NCI-H1048 (cell line): ENCODE measurements at places on chromosomes 12 and 14.

GRCh38 chr14:58739674-58740073, 101.9 kb downstream of the DACT1 start:
- no peak for DNase-seq

DNA sequence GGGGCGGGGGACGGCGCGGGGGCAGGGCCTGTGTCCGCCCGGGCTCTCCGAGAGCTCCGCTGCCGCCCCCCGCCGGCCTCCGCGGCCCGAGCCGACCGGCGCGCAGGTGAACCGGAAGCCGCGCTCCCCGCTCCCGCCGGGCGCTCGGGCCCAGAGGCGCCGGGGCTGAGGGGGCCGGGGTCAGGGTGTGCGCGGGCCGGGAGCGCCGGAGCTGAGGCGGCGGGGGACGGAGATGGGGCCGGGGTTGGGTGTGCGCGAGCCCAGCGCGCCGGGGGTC, 431 bp downstream of the HIP1R start:
- no peak for DNase-seq

DNA sequence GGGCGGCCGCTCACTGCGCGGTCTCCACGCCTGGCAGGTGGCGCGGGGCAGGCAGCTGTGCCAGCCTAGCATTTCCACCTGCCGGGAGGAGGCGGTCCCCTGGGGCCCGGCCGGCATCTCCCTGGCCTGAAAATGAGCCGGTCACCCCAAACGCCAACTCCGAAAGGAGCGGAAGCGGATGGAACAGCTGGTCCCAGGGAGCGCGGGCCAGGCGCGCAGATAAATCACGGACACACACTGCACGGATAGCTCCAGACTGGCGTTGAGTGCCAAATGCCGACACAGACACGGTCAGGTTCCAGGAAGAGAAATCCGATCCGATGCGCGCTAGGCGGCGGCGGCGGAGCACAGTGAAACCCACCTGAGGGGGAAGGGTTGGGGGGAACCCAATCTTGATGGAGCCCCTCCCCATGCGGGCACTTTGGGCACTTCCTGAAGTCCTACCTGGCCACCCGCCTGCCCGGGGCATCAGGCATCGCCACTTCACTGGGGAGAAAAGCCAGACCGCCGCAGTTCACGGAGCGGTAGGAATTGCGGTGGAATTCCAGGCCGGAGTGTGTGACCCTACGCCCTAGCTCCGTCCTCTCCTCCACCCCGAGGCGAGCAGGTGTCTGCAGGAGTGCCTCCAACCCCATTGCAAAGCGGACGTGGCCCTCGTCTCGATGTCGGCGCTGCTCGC, 624 bp upstream of the PLEKHD1 start:
- DNase-seq: peak; percentile 13

- DNase-seq: no peak
Measured at GRCh38 chr12:11884116-11884515, 186.6 kb upstream of the BCL2L14 start.

DNA sequence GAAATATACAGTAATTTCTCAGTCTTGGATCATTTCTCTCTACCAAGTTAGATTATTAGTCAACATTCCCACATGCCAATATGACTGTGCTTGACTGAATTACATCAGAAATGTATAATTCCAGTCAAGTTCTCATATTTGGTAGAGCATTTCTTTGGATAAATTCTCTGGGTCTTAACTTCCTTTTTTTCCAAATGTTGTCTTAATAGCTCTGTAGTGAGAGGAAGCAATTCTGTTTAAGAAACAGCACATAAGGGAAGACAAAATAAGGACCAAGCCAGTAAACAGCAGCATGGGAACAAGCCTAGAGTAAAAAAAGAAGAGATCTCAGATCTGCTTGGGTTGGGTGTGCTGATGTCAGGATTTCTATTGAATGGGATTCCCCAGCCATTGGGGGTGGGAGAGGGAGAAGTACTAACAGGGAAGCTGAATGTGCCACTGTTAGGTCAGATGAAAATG, 14.2 kb upstream of the DYRK2 start:
- no peak for DNase-seq

- no peak for DNase-seq
Measured at GRCh38 chr12:90299121-90299520, 590.5 kb upstream of the ATP2B1 start.

GRCh38 chr14:54944737-54945391, 42.2 kb upstream of the GCH1 start:
- DNase-seq: no peak

DNA sequence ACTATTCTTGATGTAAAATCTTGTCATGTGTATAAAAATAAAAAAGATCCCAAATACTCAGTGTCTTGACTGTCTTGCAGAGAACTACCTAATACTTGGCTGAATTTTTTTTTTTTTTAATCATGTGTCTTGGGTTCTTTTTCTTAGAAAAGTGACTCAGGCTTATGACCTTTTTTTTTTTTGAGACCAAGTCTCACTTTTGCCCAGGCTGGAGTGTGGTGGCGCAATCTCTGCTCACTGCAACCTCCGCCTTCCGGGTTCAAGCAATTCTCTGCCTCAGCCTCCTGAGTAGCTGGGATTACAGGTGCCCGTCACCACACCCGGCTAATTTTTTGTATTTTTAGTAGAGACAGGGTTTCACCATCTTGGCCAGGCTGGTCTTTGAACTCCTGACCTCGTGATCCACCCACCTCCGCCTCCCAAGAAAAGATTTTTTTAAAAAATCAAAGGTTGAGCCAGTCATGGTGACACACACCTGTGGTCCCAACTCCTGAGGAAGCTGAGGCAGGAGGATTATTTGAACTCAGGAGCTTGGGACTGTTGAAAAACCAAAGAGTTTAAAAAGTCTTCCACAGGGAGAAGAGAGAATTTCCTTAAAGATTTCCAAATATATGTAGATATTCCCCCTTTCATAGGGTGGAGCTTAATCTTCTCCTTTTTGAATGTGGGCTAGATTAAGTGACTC, 17.7 kb upstream of the TDG start:
- no peak for DNase-seq

GRCh38 chr12:92860521-92860920, 68.6 kb downstream of the EEA1 start:
- DNase-seq: no peak

GRCh38 chr12:23722655-23723054, 226.8 kb downstream of the SOX5 start:
- no peak for DNase-seq
